ENCODE measurements at places on chromosomes 1 and 21.

- DNase-seq, result no peak
These were observed 98.5 kb downstream of the TRIM11 start for GRCh38 chr1:228308085-228308601.

- DNase-seq, result no peak
These were observed 510.2 kb upstream of the USP24 start for GRCh38 chr1:55725378-55725777.

DNA sequence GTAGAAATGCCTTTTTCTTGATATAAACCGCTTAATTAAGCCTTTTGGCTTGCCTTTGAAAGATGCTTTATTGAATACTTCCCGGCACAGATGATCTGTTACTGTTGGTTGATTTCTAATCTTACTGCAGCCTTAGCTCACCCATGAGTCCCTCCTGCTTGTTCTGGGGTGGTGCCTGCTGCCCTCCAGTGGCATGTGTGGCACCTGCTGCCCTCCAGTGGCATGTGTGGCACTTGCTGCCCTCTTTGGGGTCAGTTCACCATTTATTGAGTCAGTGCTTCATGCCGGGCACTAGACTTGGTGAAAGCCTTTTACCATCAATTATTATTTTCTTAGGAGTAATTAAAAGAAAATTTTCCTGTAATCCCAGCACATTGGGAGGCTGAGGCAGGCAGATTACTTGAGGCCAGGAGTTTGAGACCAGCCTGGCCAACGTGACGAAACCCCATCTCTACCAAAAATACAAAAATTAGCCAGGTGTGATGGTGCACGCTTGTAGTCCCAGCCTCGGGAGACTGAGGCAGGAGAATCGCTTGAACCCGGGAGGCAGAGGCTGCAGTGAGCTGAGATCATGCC lies 54.3 kb downstream of the ADARB1 start:
- peak; percentile 37 for DNase-seq

GRCh38 chr1:160708801-160709200 lies 2.8 kb downstream of the CD48 start:
- no peak for DNase-seq

DNA sequence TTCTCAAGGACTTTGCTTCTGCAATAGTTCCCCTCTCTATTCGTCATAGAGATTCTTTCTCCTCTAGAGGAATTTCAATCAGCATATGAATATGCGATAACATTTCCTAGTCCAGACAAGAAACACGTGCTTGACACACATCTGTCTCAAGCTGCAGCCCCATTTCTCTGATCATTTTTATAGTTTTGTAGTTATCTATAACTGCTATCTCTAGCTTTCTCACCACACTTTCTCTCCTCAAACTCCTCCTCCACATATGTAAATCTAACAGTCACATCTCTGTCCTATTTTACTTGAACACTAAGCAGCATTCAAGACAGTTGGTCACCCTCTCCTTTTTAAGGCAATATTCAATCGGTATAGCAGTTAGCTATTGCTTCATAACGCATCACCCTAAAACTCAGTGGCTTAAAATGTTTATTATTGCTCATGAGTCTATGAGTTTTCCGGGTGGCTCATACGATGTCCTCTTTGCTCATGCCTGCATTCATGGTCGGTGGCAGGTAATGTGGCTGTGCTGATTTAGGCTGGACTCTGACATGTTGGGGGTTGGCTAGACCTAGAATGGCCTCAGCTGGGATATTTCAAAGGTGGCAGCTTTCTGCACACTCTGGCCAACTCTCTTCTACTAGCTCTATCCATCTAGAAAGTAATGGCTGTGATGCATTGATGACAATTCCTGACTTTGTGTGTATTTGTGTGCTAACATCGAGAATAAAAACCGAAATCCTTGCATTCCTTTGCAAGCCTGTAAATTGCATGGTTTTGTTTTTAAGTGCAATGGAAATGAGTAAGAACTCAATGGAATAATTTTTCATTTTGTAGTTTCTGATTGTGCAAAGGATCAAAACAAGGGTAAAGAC lies 20.6 kb downstream of the ATP6V1G3 start:
- no peak for DNase-seq

DNA sequence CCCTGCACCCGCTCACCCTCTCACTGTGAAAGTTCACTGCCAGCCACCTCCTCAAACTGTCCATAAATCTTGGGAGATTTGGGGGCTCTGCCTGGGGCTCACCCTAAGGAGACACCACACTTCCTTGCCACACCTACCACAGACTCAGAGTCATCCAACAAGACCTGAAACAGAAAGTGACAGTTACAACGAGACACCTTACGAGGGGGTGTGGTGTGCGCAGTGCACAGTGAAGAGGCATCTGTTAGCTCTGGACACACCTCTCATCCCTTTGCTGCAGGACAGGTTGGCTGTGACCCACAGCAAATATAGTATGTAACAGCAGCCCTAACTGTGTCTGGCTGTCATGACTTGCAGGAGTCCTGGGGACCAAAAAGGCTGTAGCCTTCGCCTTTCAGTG lies 190.2 kb downstream of the NR5A2 start:
- DNase-seq, result no peak

DNA sequence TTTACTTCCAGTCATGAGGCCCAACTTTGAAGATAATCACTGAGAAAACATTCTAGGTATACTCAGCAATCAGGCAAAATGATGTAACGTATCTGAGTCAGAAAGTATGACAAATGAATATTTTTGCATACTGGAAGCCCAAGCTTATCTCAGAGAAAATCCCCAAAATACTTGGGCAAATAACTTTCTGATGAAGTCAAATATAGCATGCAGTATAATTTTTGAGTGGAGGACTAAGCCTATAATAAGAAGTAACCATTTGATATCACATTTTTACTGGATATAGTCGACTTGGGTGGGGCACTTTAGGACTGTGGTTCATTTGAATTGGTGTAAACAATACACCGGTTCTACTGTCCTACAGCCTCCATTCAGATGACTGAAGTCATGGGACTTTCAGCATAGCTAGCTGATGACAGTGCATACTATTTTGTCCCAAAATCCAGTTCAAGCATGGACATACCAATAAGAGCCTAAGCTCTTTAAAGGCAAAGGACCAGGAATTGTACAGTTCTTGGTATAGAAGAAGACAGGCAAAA lies 2.3 kb upstream of the GADD45A start:
- DNase-seq, result no peak

GRCh38 chr1:71979882-71980281 lies 302.5 kb downstream of the NEGR1 start:
- no peak for DNase-seq

DNA sequence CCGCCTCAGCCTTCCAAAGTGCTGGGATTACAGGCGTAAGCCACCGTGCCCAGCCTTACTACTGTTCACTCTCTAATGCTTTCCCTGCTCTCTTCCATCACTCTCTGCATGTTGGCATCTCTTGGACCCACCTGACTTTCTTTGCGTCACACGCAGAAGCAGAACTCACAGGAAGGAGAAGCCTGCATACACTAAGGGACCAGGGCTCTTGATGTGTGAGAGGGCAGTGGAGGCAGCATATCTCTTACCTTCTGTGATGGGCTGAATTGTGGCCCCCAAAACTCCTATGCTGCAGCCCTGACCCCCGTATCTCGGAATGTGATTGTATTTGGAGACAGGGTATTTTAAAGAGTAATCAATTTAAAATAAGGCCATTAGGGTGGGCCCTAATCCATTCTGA lies 26.7 kb upstream of the SLAMF9 start:
- no peak for DNase-seq

DNA sequence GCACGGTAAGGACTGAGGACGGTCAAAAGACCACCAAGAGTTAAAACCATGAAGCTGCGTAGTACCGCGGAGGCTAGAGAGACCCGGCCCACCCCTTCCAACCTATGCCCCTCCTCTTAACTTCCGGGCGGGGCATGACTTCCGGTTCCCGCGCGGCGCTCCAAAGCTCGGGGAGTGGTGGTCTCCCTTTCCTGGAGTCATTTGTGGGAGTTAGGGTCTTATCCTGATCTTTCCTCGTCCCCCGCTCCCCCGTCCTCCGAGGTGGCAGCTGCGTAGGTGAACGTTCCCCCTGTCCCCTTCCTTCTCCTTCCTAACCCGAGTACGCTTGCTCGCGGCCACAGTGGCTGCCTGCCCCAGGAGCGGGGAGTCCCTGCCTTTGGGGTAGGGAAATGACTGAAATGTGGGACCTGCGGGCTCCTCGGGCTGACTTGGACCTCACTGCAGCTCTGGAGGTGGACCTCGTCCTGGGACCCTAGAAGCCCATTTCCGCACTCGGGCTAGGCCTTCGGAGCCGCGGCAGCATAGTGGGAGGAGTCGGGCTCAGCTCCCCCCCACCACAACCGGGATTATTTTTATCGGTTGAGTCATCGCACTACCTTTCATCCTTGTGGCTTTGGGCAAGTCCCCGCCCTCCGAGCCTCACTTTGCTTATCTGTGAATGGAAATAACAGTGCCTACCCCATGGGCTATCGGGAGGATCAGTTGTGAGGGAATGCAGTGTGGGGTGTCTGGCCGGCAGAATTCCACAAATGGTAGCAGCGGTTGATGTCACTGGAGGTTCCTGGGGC lies 24.1 kb downstream of the CELA3A start:
- DNase-seq, result peak; percentile 64

- no peak for DNase-seq
These were observed 36.6 kb downstream of the TMEM50B start for GRCh38 chr21:33443194-33443593.

GRCh38 chr1:78385744-78386462 lies 104.9 kb upstream of the PTGFR start:
- no peak for DNase-seq

DNA sequence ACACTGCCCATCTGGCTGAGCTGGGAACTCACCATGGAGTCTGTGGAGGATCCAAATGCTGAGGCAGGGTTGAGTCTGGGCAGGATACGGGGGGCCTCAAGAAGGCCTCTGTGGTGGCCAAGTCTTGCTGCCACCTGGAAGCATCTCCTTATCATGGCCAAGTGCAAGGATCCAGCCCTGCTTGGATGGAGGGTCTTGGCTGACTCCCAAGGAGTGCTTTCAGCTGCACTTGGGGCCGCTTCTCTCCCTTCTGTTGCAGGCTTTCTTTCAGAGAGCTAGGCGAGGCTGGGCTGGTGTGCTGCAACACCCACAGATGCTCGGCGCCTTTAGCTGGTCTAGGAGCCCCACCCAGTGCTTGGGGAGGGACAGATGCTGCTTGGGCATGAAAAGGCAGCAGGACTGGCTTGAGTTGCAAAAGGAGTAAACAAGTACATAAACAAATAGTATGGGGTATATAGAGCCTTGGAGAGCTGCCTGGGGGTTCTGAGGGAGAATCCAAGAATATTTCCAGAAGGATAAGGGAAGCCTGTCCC lies at the start of gene THEM5:
THEM5 (minus strand) TSS at position 302 of the 533 bp plus-strand sequence; CDS start at position 155, 147 bp downstream.
- DNase-seq, result no peak

GRCh38 chr1:154626456-154627256 lies 18.7 kb upstream of the ADAR start:
- no peak for DNase-seq

DNA sequence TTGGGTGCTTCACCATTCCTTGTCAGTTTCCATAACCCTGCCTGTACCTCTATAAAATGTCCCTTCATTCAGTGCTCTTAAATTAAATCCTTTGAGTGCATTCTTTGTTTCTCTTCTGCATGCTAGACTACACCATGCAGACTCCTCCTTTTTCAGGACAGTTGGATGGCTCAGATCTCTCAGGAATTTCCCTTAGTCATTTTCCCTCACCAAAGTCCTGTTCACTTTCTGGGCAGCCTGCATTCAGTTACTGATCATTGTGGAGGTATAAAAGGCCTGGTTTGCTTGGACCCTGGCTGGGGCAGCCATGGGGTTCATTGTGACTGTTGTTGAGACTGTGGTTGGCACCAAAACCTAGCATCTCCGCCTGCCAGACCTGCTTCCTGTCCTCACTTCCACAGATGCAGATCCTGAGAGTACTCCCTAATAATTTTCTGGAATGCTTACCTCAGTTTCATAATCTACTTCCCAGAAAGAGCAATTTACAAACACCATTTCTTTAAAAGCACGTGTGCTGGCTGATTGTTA lies 88.4 kb downstream of the PDE4B start:
- no peak for DNase-seq

GRCh38 chr1:72848997-72849396 lies 566.7 kb upstream of the NEGR1 start:
- no peak for DNase-seq

GRCh38 chr1:68375919-68376318 lies 73.8 kb downstream of the RPE65 start:
- DNase-seq, result no peak

DNA sequence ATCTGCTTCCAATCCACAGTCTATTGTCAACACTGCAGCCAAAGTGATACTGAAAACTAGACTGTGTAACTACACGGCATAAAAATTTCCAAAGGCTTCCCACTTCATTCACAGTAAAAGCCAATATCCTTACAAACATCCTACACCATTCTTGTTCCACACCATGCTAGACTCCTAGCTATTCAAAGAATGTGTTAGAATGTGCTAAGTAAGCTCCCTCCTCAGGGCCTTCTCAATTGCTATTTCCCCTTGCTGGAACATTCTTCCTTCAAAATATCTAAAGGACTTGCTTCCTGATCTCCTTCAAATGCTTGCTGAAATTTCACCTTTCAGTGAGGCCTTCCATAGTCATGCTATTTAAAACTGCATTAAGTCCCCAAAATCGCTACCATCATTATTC lies 228.1 kb downstream of the AKT3 start:
- DNase-seq, result no peak

- DNase-seq, result no peak
These were observed 6.9 kb upstream of the TMEM81 start for GRCh38 chr1:205091043-205091740.

DNA sequence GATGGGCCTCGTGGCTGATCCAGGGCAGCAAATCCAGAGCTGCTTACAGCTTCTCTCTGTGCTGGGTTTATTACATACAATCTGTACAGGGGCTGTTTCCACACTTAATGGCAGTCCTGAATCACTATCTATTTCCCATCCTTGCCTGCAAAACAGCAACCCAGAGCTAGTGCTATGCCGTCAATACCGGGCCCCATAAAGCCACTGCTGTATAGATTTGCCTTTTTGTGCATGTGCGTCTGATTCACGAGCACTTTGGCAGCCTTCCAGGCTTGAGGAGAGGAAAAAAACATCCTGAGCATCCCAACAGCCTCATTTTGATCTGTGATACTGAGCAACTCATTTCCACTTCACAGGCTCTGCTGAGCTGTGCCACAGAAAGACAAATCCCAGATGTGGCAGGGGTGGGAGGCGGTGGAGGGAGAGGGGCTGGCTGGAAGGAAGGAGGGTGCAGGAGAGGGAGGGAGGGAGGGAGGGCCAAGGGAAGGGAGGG lies 65.2 kb upstream of the TARBP1 start:
- DNase-seq, result no peak

DNA sequence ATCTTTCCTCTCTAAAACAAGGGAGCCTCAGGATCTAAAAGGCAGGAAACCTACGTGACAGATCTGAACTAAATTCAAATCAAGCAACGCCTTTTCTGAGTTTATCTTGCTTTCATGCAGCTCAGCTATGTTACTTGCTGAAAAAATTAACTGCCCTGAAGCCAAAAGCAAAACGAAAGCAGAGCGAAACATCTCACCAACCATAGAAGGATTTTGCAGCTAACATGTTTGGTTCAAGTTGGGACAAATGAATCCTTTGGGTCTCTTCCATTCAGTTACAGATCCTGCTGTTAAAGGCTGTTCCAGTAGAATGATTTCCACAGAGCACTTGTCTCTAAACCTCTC lies 482 bp downstream of the SLC2A5 start:
- no peak for DNase-seq
